ENCODE measurements at places on chromosomes 4 and X.

GRCh38 chr4:119525005-119525749 is 103.4 kb downstream of the PDE5A start:
- DNase-seq = no peak

DNA sequence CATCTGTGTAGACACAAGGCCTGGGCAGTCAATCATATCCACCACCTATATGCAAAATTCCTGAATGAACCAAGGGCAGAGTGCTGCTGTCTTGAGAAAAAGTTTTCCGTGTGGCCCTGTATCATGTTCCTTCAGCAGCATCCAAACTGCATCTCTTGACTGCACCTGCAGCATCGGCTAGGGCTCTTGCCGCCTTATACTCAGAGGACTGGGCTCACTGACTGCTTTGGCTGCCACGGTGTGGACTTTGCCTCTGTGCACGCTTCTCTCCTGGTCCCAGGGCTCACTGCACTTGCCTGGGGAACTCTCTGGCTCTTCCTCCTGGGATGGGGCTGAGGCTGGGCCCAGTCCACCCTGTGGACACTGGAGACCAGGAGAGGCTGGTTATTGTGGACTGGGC is 39.5 kb upstream of the STS start:
- DNase-seq = no peak

DNA sequence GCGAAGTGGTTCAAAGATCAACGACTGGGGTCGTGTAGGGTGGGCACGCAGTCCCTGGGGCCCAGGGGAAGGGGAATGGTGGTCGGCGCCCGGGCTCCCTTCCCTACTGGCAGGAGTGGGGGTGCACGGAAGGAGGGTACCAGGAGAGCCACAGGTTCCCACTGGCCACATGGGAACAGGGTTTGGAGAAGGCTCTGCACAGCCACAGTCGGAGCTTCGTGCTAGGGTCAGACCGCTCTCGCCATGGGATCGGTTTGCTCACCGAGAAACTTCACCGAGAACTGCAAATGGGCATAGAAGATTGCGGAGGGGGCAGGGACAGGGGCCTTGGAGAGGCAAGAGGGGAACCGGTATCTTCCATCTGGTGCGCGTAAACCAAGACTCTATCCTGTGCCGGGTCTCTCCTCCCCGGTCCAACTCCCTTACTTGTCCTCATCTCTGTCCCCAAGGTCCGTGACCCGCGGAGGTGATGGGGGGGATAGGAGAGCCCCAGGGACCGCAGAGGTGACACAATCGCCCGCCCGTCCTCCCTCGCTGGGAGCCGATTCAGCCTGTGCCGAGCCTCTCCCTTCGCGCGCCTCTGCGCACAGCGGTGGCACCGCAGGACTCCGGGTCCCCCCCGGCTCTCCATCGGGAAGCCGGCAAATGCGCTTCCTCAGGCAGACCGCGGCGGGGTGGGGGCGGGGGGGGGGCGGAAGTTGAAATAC is 1.0 kb downstream of the SCD5 start:
- DNase-seq = no peak

GRCh38 chr4:94334962-94335361 is 7.7 kb downstream of the HPGDS start:
- DNase-seq = no peak

DNA sequence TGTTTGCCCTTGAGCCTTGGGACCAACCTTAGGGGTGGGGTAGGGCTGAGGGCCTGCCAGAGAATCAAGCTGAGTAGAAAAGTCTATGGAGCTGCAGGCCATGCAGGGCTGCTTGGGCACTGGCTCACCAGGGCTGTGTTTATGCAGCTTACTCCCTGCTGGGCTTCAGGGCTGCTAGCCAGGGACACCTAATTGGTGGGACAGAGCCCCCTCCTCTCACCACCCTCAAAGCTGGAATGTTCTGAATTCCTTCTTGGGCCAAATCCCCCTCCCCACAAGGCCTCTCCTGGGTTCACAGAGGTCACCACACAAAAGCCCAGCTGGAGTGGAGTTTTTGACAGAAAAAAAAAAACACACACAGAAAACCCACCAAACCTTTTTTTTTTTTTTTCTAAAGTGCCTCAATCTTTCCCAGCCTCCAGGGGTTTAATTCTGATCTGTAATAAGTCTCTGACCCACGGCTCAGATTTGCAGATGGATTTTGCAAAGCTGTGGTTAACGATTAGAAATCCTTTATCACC is at the start of gene CLDN2:
CLDN2 (plus strand) TSS at position 471 of the 521 bp plus-strand sequence. CDS start 7,827 bp downstream, outside the sequence.
- DNase-seq = no peak

DNA sequence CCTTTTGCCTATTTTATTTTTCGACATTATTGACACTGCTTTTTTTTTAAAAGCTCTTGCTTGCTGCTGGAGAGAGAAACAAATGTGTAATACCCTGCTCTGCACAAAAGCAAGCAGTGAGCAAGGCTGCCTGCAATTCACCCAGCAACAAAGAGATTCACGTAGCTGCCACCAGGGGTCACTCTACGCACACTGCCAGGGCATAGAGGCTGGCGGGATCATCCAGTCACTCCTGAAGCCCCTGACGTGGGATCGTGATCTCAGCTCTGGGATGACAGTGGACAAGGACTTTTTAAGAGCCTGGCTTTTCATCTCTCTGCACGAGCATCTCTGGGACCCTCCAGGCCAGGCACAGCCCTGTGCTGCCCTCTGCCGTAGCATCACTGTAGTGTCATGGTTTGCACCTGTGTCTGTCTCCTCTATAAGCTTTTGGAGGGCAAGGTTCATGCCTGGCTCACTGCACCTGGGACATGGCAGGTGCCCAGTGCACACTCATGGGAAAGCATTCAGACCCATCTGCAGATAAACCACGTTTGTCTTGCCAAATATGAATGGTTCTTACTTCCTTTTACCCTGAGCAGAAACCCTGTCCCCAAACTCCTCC is 19.8 kb downstream of the C4orf50 start:
- peak; percentile 10 for DNase-seq

Data from stimulated activated CD8-positive, alpha-beta memory T cell treated with anti-CD3 and anti-CD28 coated beads, Interleukin-7, amount 100 ng/mL, for 1 hour (primary cell).